ENCODE measurements at places on chromosomes 5 and 9. TPM values are rescaled to one million over a fixed set of nuclear protein-coding genes. Genes with fewer than 3 reads are reported as not detected.

- DNase-seq, result peak; percentile 53
Observed at GRCh38 chr9:21265421-21266189, 25.8 kb upstream of the IFNA14 start.

- no peak for DNase-seq
Observed at GRCh38 chr5:542319-543311, 18.4 kb upstream of the SLC9A3 start.

- DNase-seq, result no peak
Observed at GRCh38 chr5:2012885-2013284, 130.2 kb upstream of the IRX4 start.

DNA sequence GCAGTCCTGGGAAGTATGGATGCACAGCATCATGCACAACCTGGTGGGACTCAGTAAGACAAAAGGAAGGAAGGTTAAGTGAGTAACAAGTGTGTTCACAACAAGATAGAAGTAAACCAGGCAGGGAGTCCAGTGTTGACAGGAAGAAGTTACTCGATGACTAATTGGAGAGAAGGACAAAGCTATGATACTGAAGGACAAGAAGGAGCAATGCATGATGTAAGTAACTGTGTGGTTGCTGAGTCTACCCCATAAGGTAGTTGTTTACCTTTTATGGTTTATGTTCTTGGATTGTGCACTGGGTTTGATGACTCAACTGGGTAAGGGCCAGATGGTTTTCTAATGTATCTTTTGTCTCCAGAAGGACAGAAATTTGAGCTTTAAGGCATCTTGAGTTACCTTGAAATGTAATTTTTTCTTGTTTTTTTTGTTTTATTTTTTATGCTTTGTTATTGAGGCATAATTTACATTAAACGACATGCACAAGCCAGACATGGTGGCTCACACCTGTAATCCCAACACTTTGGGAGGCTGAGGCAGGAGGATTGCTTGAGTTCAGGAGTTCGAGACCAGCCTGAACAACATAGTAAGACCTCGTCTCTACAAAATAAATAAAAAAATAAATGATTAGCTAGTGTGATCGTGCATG is 89.2 kb upstream of the CAST start:
- DNase-seq, result peak; percentile 76

GRCh38 chr5:40166802-40167201 is 512.9 kb upstream of the PTGER4 start:
- no peak for DNase-seq

DNA sequence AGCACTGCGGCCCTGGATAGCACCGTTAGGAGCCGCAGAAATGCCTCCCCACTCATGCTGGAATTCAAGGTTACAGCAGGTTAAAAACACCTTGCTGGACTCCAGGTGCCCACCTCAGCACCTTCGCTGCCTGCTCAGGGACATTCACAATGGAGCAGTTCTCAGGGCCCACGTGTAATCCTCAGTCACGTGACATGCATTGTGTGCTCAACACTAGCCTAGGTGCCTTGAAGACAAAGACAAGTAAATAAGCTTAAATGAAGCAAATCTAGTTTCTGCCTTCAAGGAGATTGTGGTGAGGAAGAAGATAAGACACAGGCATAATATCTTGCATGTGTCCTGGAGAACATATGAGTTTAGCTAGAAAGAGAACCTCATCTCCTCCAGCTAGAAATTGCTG is 82.1 kb downstream of the FSTL4 start:
- no peak for DNase-seq

DNA sequence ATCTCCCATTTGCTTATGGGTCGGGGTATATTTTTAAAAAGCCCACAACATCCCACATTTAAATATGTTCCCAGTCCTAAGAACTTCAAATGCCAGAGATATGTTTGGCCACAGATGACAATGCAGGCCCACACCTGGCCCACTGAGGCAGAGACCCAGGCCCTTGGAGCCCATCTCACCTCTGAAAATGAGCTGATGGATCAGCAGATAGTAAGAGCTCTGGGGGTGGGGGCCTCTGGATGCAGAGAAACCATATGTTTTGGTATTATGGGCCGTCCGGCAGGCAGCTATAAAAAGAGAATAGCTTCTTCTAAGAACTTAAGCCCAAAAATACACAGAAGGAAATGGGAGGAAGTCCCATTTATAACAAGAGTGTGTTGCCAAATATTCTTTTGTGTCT is 256.0 kb downstream of the GRIA1 start:
- DNase-seq, result no peak

- no peak for DNase-seq
Observed at GRCh38 chr9:133421615-133422542, at the start of gene ADAMTS13. TSS of gene ADAMTS13 (plus strand) at chr9:133422367. CDS start at chr9:133422444, 77 bp downstream.

DNA sequence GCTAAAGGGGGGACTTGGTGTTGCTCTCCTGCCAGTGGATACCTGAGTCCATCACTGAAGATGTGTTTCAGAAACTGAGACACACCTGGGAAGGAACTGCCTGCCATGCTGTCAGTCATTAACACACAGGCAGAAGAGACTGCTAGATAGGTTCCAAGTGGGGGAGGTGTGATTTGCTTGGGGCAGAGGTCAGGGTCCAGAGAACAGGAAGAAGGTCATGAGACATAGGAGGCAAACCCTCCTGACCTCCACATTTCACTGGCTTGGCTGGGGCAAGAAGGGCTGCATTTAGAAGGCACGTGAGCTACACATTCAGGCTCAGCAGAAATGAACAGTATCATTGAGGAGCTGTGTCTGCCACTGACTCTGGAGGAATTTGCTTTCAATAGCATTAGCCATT is 215.8 kb downstream of the HSPA4 start:
- no peak for DNase-seq

- no peak for DNase-seq
Observed at GRCh38 chr9:132780230-132781007, 97.7 kb downstream of the AK8 start.

SLC6A7 gene
- total RNA-seq, result not detected

GABRB2 gene
- not detected for total RNA-seq

CEL gene
- not detected for total RNA-seq

RNF180 gene
- total RNA-seq, result 0.10 TPM

PCDHB5 gene
- total RNA-seq, result not detected

SFXN1 gene
- total RNA-seq, result 190 TPM

PKD2L2 gene
- total RNA-seq, result not detected

TAF9 gene
- 73.7 TPM for total RNA-seq

MEGF10 gene
- not detected for total RNA-seq

ABO gene
- total RNA-seq, result not detected
